ENCODE measurements at places on chromosomes 5 and 9. TPM values are rescaled to one million over a fixed set of nuclear protein-coding genes. Genes with fewer than 3 reads are reported as not detected.

GRCh38 chr5:10863763-10864383, 102.8 kb upstream of the DAP start:
- H3K27me3 ChIP-seq: no peaks in the 10 kb centered on the region
- H3K4me1 ChIP-seq: no peaks in the 10 kb centered on the region
- no peak for DNase-seq
- no peak overlapping the region for H3K4me3 ChIP-seq
- no peaks in the 10 kb centered on the region for H3K36me3 ChIP-seq
- H3K27ac ChIP-seq: no peak overlapping the region

- H3K27me3 ChIP-seq: no peaks in the 10 kb centered on the region
- no peak for DNase-seq
- no peak overlapping the region for H3K27ac ChIP-seq
- H3K4me3 ChIP-seq: no peak overlapping the region
- H3K4me1 ChIP-seq: no peaks in the 10 kb centered on the region
These were observed 130.5 kb upstream of the ZNF608 start for GRCh38 chr5:124876983-124877382.

GRCh38 chr5:179306191-179307012, 38.9 kb downstream of the ADAMTS2 start:
- no peaks in the 10 kb centered on the region for H3K4me1 ChIP-seq
- H3K27me3 ChIP-seq: no peaks in the 10 kb centered on the region
- H3K27ac ChIP-seq: no peak overlapping the region
- H3K4me3 ChIP-seq: no peak overlapping the region
- no peak for DNase-seq
- H3K36me3 ChIP-seq: no peaks in the 10 kb centered on the region

- peak; percentile 54 for DNase-seq
- H3K4me1 ChIP-seq: peaks cover 5% of the 10 kb centered on the region
- no peak overlapping the region for H3K4me3 ChIP-seq
- H3K27ac ChIP-seq: no peak overlapping the region
These were observed 47.7 kb upstream of the BOD1 start for GRCh38 chr5:173664154-173664526.

GRCh38 chr5:57850109-57850508, 367.5 kb upstream of the ACTBL2 start:
- no peak overlapping the region for H3K4me3 ChIP-seq
- H3K4me1 ChIP-seq: no peaks in the 10 kb centered on the region
- DNase-seq: no peak
- H3K27ac ChIP-seq: no peak overlapping the region
- H3K27me3 ChIP-seq: no peaks in the 10 kb centered on the region

GRCh38 chr9:84151640-84152039, 171.0 kb downstream of the RMI1 start:
- no peak overlapping the region for H3K4me3 ChIP-seq
- no peaks in the 10 kb centered on the region for H3K27me3 ChIP-seq
- DNase-seq: no peak
- H3K4me1 ChIP-seq: peaks cover under 1% of the 10 kb centered on the region
- H3K36me3 ChIP-seq: no peaks in the 10 kb centered on the region
- H3K27ac ChIP-seq: no peak overlapping the region

DNA sequence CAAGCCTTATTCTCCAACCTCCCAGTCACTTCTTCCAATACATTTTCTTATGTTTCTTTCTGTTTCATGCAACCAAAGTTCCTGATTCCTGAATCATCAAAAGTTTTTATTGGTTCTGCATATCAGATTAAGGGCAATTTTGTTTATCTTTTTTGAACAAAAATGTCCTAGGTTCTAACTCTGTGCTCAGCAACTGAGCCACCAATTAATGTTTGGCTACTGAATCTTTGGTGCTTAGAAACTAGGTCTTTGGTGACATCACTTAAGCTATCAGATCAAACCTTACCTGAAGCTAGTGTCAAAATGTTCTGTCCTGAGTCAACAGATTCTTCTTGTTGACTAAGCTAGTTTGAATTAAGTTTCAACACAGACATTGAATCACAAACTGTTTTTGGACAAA, 56.1 kb downstream of the FGF18 start:
- no peak overlapping the region for H3K4me3 ChIP-seq
- H3K4me1 ChIP-seq: no peaks in the 10 kb centered on the region
- H3K27ac ChIP-seq: no peak overlapping the region
- DNase-seq: no peak
- no peaks in the 10 kb centered on the region for H3K27me3 ChIP-seq

GRCh38 chr5:74243634-74244033, 396.9 kb downstream of the ENC1 start:
- H3K4me1 ChIP-seq: no peaks in the 10 kb centered on the region
- no peak overlapping the region for H3K4me3 ChIP-seq
- no peak for DNase-seq
- H3K36me3 ChIP-seq: no peaks in the 10 kb centered on the region
- no peaks in the 10 kb centered on the region for H3K27me3 ChIP-seq

- H3K4me1 ChIP-seq: no peaks in the 10 kb centered on the region
- DNase-seq: no peak
- H3K36me3 ChIP-seq: no peaks in the 10 kb centered on the region
- no peaks in the 10 kb centered on the region for H3K27me3 ChIP-seq
These were observed 371.3 kb downstream of the ACTL7B start for GRCh38 chr9:108484468-108484867.

DNA sequence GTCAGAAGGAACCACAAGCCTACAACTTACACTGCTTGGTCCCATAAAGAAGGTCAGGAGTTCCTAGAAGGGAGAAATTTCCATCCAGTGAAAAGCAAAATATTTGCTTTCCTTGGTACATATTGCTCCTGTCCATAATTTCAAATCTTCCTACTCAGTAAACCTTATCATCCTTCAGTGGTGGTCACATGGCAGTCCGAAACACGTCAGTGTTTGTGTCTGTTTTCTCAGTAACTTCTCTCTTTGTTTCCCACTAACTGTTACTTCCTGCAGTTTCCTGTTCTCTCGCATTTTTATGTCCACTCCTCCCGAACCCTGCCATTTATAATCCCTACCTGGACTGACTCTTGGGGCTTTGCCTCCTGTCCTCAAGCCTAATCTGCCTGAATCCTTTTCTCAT, 129.1 kb downstream of the FANCC start:
- peak overlapping the region; percentile 14 for H3K27ac ChIP-seq
- no peak overlapping the region for H3K4me3 ChIP-seq
- no peaks in the 10 kb centered on the region for H3K27me3 ChIP-seq
- DNase-seq: peak; percentile 16
- peaks cover 3% of the 10 kb centered on the region for H3K4me1 ChIP-seq

- DNase-seq: no peak
- no peaks in the 10 kb centered on the region for H3K27me3 ChIP-seq
- no peak overlapping the region for H3K27ac ChIP-seq
- H3K4me3 ChIP-seq: no peak overlapping the region
- no peaks in the 10 kb centered on the region for H3K36me3 ChIP-seq
These were observed 294.4 kb downstream of the SEMA5A start for GRCh38 chr5:9251379-9251980.

- H3K27ac ChIP-seq: peak overlapping the region; percentile 91
- peak; percentile 93 for DNase-seq
- no peak overlapping the region for H3K4me3 ChIP-seq
- H3K27me3 ChIP-seq: no peaks in the 10 kb centered on the region
- H3K36me3 ChIP-seq: peaks cover 6% of the 10 kb centered on the region
- no peaks in the 10 kb centered on the region for H3K4me1 ChIP-seq
These were observed 69.9 kb downstream of the LRSAM1 start for GRCh38 chr9:127520941-127521918.

DNA sequence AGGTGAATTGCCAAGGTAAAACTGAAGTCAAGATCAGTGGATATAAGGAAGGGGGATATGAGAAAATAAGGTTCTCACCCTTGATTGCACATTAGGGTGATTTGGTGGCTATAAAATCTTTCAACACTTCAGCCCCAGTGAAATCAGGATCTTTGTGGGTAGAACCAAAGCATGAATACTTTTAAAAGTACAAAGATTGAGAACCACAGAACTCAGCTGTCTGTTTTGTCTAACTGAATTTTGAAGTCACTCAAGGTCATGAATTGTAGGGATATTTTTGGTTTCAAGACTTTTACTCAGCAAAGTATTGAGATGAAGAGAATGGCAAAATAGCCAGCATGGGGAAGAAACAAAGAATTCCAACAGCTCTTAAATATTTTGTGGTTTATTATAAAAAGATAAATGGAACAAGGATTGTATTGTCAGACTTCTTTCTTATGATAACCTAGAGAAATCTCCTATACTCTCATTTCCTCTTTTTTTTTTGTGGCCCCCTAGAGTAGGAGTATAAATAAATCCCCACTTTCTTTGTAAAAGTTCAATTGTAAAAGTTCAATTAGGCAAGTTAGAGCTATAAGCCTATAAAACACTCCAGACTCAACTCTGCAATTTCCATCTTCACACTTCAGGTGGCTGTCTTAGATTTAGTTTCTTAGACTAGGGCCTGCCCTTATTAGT, 272.9 kb downstream of the PDE4D start:
- H3K4me1 ChIP-seq: no peaks in the 10 kb centered on the region
- no peaks in the 10 kb centered on the region for H3K36me3 ChIP-seq
- H3K27me3 ChIP-seq: no peaks in the 10 kb centered on the region
- no peak overlapping the region for H3K27ac ChIP-seq

GRCh38 chr5:10631316-10631996, 67.6 kb downstream of the ANKRD33B start:
- H3K4me1 ChIP-seq: peaks cover 4% of the 10 kb centered on the region
- no peaks in the 10 kb centered on the region for H3K27me3 ChIP-seq
- no peak overlapping the region for H3K27ac ChIP-seq

- no peaks in the 10 kb centered on the region for H3K4me1 ChIP-seq
- H3K4me3 ChIP-seq: no peak overlapping the region
- no peak overlapping the region for H3K27ac ChIP-seq
- no peaks in the 10 kb centered on the region for H3K36me3 ChIP-seq
These were observed 342.2 kb upstream of the RFX3 start for GRCh38 chr9:3868012-3868411.

GRCh38 chr5:92911293-92911692, 669.7 kb downstream of the NR2F1-AS1 start:
- H3K36me3 ChIP-seq: no peaks in the 10 kb centered on the region
- no peak for DNase-seq
- peaks cover 12% of the 10 kb centered on the region for H3K4me1 ChIP-seq
- H3K27ac ChIP-seq: no peak overlapping the region
- no peaks in the 10 kb centered on the region for H3K27me3 ChIP-seq
- H3K4me3 ChIP-seq: no peak overlapping the region

DNA sequence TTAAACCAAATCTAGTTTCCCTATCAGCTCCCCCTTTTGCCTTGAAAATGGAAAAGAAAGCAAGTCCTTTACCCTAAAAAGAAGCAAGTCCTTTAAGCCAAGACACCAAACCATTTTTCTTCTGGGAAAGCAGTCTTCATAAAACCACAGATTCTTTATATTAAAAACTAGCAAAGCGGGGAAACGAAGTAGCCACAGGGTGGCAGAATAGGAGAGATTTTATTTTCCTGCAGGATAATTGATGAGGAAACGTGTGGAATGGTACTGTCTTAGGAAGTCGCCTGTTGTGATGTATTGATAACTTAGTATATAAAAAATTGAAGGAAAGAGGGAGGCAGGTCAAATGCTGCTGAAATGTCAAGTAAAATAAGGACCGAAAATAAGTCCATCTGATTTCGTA, 41.1 kb downstream of the ZNF883 start:
- H3K27me3 ChIP-seq: no peaks in the 10 kb centered on the region
- H3K36me3 ChIP-seq: no peaks in the 10 kb centered on the region
- DNase-seq: no peak
- H3K4me3 ChIP-seq: no peak overlapping the region
- no peak overlapping the region for H3K27ac ChIP-seq

- H3K4me3 ChIP-seq: no peak overlapping the region
- no peaks in the 10 kb centered on the region for H3K27me3 ChIP-seq
- no peaks in the 10 kb centered on the region for H3K36me3 ChIP-seq
- DNase-seq: no peak
- H3K4me1 ChIP-seq: no peaks in the 10 kb centered on the region
- H3K27ac ChIP-seq: no peak overlapping the region
These were observed 8.5 kb upstream of the DNAJC25 start for GRCh38 chr9:111622626-111623025.

GRCh38 chr9:96100385-96101300, 201.3 kb downstream of the HSD17B3 start:
- no peaks in the 10 kb centered on the region for H3K27me3 ChIP-seq
- no peak for DNase-seq
- no peak overlapping the region for H3K4me3 ChIP-seq
- H3K4me1 ChIP-seq: peaks cover 2% of the 10 kb centered on the region
- H3K27ac ChIP-seq: no peak overlapping the region

- DNase-seq: no peak
- no peaks in the 10 kb centered on the region for H3K4me1 ChIP-seq
- no peak overlapping the region for H3K4me3 ChIP-seq
- H3K27ac ChIP-seq: no peak overlapping the region
- no peaks in the 10 kb centered on the region for H3K27me3 ChIP-seq
These were observed 111.7 kb upstream of the NUDT12 start for GRCh38 chr5:103674251-103674650.

- H3K27ac ChIP-seq: peak overlapping the region; percentile 63
- no peaks in the 10 kb centered on the region for H3K27me3 ChIP-seq
- peak overlapping the region; percentile 54 for H3K4me3 ChIP-seq
- no peaks in the 10 kb centered on the region for H3K4me1 ChIP-seq
- H3K36me3 ChIP-seq: peaks cover 6% of the 10 kb centered on the region
These were observed 1.2 kb upstream of the NELFB start for GRCh38 chr9:137253717-137254623.

GRCh38 chr9:117156771-117157535, 257.9 kb downstream of the ASTN2 start:
- no peaks in the 10 kb centered on the region for H3K36me3 ChIP-seq
- no peak overlapping the region for H3K4me3 ChIP-seq
- DNase-seq: no peak

GRCh38 chr5:174323878-174324281, 278.4 kb downstream of the NSG2 start:
- no peak overlapping the region for H3K4me3 ChIP-seq
- no peaks in the 10 kb centered on the region for H3K4me1 ChIP-seq
- H3K36me3 ChIP-seq: no peaks in the 10 kb centered on the region

- no peak overlapping the region for H3K27ac ChIP-seq
- H3K4me1 ChIP-seq: no peaks in the 10 kb centered on the region
- no peaks in the 10 kb centered on the region for H3K36me3 ChIP-seq
- H3K4me3 ChIP-seq: no peak overlapping the region
- no peaks in the 10 kb centered on the region for H3K27me3 ChIP-seq
These were observed 292.1 kb upstream of the ELAVL2 start for GRCh38 chr9:24118190-24118589.

GRCh38 chr5:107857785-107858184, 187.0 kb upstream of the EFNA5 start:
- H3K4me1 ChIP-seq: no peaks in the 10 kb centered on the region
- no peak overlapping the region for H3K4me3 ChIP-seq
- no peak overlapping the region for H3K27ac ChIP-seq
- no peaks in the 10 kb centered on the region for H3K27me3 ChIP-seq
- no peak for DNase-seq
- peaks cover 3% of the 10 kb centered on the region for H3K36me3 ChIP-seq

- H3K27me3 ChIP-seq: no peaks in the 10 kb centered on the region
- no peaks in the 10 kb centered on the region for H3K36me3 ChIP-seq
- H3K4me1 ChIP-seq: peaks cover 3% of the 10 kb centered on the region
- H3K27ac ChIP-seq: no peak overlapping the region
- DNase-seq: no peak
- H3K4me3 ChIP-seq: no peak overlapping the region
These were observed 11.4 kb upstream of the PTGDS start for GRCh38 chr9:136965771-136966484.

The PITX1 gene
- not detected for total RNA-seq

The CFAP157 gene
- 2.9 TPM for total RNA-seq

The IFNE gene
- 1.1 TPM for total RNA-seq

The ENTPD2 gene
- total RNA-seq: 9.3 TPM

The MTAP gene
- 42.4 TPM for total RNA-seq

The CWC27 gene
- 17.3 TPM for total RNA-seq

The BOD1 gene
- total RNA-seq: 32.5 TPM

The FAT2 gene
- 0.13 TPM for total RNA-seq

All from kidney (tissue), 22 donors.